ENCODE measurements at places on chromosomes 12 and 14.

DNA sequence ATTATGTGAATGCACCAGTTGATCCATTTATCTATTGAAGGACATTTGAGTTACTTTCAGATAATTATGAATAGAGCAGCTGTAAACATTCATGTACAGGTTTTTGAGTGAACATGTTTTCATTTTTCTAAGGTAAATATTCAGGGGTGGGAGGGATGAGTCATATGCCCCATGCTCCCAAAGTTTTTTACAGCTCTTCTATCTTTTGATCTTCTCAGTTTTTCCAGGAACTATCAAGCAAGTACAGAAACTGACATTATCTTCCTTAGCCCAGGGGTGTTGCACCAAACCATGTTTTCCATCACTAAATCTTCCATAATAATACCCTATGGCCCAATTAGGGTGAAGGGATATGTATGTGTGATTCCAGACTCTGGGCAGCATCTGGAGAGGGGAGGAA is 384.5 kb downstream of the EMP1 start:
- DNase-seq, result no peak

- no peak for DNase-seq
Measured at GRCh38 chr12:102869571-102869970, 47.5 kb downstream of the PAH start.

DNA sequence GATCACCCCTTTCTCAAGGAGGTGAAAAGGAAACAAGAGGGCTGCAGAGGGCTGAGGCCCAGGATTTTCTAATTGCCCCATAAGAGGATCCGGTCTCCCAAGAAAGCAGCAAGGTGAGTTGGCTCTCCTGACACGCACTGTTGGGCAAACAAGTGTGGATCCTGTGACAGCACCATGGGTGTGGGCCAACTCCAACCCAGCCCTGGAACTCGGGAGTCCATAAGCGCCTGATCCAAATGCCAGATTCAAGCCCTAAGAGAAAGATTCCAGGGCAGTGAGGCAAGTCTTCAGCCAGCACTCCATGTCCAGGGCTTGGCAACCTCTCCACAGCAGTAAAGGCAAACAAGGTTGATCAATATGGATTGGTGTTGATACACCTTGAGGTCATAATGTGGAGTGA is 33.1 kb downstream of the KCNA5 start:
- no peak for DNase-seq

- no peak for DNase-seq
Measured at GRCh38 chr14:90194706-90195105, 61.6 kb upstream of the PSMC1 start.

GRCh38 chr12:51374361-51374760 is 16.8 kb downstream of the GALNT6 start:
- DNase-seq, result no peak

GRCh38 chr12:70365648-70366518 is at the start of gene KCNMB4:
KCNMB4 (plus strand) TSS chr12:70366290; CDS start chr12:70366735, 445 bp downstream.
- DNase-seq, result peak; percentile 40

- DNase-seq, result no peak
Measured at GRCh38 chr12:47065546-47065945, 13.9 kb upstream of the PCED1B start.

DNA sequence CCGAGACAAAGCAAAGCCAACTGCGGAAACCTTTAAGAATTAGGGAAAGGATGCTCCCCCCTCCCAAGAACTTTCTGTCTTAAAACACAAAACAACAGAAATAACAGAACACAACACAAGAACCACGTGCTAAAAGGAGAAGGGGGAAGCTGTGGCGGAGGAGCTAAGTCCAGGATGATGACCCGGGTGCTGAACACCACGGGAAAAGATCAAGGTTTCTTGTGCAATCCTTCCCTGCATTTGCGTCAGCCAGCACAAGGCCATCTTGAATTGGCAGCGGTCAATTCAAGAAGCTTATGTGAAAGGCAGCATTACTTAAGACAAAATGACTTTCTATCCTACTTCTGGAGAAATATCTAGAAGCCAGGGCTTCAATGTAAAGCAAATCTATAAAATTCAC is 11.0 kb upstream of the CREBL2 start:
- DNase-seq, result no peak

DNA sequence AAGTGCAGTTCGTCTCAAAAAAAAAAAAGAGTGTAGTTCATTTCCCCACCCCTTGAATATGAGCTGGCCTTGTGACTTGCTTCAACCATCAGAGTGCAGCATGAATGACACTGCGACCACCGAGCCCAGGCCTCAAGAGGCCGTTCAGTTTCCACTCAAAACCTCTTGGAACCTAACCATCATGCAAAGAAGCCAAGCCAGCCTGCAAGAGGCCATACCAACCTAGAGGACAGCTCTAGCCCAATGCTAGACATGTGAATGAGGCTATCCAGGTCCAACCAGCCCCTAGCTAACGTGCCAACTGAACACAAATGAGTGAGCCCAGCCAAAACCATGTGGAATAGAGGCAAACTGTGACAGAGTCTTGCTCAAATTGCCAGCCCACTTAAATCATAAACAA is 29.7 kb downstream of the R3HDM2 start:
- DNase-seq, result no peak

DNA sequence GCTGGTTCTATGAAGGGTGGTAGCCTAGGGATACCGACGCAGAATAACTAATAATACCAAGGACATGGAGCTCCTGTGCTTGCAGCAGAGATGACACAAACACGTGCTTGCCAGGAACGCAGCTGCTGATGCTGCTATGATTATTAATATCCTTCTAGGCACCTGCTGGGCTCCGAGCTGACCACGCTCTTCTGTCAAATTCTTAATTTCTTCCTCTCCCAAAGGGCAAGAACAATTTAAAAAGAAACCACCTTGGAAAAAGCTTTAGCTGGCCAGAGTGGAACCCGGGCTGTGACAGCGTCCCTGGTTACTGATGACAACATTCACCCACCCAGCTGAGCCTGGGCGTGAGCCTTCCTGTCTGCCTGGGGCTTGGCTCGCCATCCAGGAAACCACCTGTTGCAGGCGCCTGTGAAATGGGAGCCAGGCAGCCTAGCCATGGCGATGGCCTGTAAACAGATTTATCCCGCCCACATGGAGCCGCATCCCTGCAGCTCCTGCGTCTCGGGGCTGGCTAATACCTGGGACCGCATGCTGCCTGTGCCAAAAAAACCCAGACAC is 28.8 kb downstream of the CLMN start:
- DNase-seq, result no peak

DNA sequence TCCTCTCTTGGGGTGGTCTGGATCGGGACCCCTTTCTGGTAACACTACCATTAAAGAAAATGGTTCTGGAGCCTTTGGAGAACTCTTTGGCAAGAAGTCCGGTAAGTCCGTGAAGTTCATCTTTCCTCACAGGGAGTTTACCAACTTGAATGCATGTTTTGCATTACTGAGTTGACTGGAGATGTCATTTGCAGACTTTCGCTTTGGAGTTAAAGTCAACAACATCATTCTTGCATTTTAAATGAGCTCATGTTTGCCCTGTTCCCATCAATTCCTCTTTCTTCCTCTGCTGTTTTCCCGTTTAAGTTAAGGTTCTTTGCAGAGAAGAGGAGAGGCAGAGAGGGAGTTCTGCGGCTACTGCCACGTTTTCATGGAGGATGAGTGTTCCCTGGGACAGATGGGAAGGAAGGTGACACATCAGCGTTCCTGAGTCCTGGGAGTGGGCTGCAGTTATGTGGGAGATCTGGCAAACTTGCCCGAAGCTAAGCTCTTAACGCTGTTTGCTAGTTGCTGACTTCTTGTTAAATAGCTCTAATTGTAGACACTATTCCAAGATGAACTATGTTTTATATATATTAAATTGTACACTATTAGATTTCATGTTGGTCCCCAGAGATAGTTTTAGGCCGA is 18.8 kb upstream of the PRICKLE1 start:
- no peak for DNase-seq

DNA sequence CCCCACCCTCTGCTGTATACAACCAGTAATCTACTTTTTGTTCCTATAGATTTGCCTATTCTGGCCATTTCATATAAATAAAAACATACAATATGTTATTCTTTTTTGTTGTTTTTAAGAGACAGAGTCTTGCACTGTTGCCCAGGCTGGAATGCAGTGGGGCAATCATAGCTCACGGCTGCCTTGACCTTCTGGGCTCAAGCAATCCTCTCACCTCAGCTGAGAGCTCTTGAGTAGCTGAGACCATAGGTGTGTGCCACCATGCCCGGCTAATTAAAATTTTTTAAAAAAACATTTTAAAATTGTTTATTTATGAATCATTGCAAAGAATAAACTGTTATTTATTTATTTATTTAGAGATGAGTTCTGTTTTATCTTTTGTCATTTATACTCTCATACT is 11.6 kb downstream of the PTGR2 start:
- no peak for DNase-seq

GRCh38 chr14:103530390-103530789 is 1.4 kb downstream of the TRMT61A start:
- peak; percentile 45 for DNase-seq

- no peak for DNase-seq
Measured at GRCh38 chr12:109932878-109933503, 32.9 kb downstream of the TCHP start.

- DNase-seq, result no peak
Measured at GRCh38 chr14:77424862-77425261, 1.5 kb upstream of the NOXRED1 start.

DNA sequence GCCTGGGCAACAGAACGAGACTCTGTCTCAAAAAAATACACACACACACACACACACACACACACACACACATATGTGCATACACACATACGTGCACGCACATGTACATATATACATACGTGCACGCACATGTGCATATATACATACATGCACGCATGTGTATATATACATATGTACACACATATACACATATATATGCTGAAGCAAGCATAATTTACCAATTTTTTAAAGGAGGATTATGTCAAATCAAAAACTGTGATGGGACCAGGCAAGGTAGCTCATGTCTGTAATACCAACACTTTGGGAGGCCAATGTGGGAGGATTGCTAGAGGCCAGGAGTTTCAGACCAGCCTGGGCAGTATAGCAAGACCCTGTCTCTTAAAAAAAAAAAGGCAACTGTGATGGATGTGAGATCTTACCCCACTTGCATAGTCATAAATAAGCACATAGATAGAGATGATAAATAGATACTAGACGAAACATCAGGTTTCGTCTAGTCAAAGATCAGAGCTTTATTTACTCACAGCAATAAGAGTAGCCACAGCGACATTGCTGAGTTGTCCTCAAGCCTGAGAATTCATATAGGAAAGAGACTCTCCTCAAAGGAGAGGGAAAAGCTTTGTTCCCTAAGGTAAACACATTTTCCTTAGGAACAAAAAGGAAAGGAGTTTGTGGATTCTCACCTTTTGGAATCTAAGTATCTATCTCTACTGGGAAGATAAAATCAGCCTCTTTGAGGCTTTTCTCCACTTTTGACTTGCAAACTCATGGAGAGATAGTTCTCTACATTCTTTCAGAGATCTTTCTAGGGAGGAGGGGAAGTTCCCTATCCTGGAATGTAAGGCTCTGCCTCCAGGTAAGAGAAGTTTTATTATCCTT is 74.7 kb upstream of the AMN1 start:
- no peak for DNase-seq

GRCh38 chr12:86249276-86249675 is 6.9 kb downstream of the MGAT4C start:
- DNase-seq, result no peak

- DNase-seq, result no peak
Measured at GRCh38 chr12:81866081-81866480, 106.9 kb upstream of the PPFIA2 start.

DNA sequence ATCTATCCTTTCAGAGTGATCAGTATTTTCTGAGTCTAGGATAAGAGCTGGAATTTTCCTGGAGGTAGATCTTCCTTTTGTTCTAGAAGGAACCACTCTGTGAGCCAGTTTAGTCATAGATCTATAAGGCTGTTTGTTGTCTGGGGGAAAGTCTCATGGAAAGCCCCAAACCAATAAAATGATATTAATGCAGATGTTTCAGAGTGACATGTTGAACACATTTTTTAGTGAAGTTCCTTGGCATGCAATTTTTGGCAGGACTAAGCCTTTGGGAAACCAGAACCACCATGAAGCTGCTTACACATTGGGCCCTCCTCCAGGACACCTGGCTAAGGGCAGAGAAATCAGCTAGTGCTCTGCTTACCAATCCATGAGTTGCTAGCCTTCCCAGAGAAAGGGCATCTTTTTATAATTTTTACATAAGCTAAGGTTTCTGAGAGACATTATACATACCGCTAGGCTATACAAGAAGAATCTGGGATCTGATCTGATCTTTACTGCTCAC is 101.5 kb upstream of the PCED1B start:
- no peak for DNase-seq

- no peak for DNase-seq
Measured at GRCh38 chr12:128644664-128645296, 179.0 kb downstream of the SLC15A4 start.

DNA sequence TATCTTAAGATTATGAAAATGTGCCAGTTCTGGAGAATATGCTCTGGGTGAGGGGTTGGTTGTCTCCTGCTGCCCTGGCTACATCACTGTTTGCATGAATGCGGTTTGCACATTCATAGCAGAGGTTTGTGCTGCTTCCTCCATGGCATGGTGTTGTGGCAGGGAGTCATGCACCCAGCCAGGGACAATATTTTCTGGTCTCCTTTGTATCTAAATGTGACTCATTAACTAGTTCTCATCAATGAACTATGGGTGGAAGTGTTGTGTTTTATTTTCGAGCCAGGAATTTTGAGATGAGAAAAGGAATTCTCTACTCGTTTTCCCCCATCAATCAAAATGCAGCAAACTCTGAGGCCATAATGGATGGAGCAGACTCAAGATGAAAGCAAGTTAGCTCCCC is 527.3 kb downstream of the SNAPC1 start:
- DNase-seq, result peak; percentile 35

GRCh38 chr12:113664224-113664681 is 192.6 kb upstream of the LHX5 start:
- DNase-seq, result no peak

- DNase-seq, result peak; percentile 1
Measured at GRCh38 chr12:4221258-4221620, 52.3 kb upstream of the CCND2 start.

GRCh38 chr12:20212658-20213555 is 155.4 kb upstream of the PDE3A start:
- DNase-seq, result peak; percentile 100

DNA sequence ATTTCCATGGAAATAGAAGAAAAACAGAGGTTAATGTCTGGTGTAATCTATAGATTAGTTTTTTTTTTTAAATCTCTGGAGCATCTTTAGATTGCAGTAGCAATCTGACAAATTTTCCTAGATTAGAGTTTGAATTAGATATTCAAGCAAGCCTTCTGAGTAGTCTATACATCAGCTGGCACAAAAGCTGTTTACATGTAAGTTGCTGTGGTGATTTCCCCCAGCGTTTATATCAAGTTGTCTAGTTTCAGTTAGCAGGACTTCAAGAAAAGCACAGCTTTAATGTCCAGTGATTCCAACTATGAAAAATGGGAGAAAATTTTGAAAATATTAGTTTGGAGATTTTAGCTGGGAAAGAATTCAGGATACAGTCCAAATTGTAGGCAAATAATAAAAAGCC is 605.0 kb upstream of the USP15 start:
- DNase-seq, result no peak

- peak; percentile 60 for DNase-seq
Measured at GRCh38 chr12:55974308-55974730, 441 bp downstream of the RAB5B start.
